ENCODE measurements at places on chromosomes 7 and 10.

DNA sequence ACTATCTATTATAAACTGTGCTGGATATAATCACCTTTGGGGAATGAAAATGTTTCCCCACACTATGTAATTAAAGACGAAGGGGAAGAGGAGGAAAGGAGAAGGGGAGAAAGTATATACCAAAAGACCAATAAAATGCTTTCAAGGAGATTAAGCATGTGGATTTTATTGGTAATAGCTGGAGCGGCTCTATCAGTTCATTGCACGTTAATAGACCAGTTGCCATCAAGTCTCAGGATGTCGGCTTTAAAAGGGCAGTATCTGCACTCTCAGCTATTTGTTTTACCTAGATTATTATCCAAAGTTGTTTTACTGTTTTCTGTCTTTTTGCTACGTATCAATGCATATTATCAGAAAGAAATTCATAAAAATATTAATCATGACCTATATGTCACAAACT, 9.0 kb downstream of the ETV1 start:
- no peak for DNase-seq

GRCh38 chr10:43252166-43252782, 14.6 kb downstream of the RASGEF1A start:
- DNase-seq: no peak

- DNase-seq: peak; percentile 78
Observed at GRCh38 chr10:23693501-23693901, 254.6 kb downstream of the OTUD1 start.

DNA sequence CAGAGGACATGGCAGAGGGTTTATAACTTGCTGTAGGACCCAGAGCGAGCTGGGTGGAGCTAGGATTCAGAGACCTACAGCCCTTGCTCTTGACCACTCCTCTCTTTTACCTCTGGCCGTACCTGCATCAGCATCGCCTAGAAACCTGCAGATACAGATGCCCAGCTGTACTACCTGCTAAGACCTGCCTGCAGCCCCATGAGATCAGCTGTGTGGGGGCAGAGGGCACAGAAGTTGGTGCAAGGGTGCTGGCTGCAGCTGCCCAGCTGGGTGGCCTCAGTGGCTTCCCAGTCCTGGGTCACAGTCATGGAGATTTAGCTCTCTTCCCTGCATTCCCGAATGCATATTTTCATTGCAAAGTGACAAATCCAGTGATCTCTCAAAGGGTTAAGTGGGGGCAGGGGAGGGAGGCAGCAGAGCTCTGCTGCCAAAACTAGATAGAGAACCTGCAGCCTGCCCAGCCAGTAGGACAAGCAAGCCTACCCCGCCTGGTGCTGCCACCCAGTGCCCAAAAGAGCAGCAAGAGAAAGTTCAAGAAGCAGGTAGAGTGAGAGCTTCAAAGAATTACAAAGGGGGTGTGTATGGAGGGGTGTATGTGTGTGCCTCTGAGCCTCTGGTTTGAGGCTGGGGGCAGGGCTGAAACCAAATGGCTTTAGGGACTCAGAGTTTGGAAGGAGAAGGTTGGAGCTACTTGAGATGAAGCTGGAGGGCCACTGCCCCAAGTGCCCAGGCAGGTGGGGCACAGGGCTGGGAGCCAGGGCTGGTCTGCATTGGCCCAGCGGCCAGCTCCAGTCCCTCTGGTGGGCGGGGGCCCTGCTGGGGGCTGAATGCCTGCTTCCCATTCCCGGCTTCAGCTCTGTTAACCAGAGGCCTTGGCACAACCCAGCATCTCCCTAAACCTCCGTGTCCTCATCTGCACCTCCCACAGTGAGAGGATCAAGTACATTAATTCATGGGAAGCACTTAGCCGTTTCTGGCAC, 6.9 kb downstream of the FAM241B start:
- DNase-seq: peak; percentile 55

- no peak for DNase-seq
Observed at GRCh38 chr10:51170518-51171245, 96.4 kb downstream of the PRKG1 start.

- no peak for DNase-seq
Observed at GRCh38 chr7:98913612-98914011, 35.3 kb downstream of the TRRAP start.

- peak; percentile 54 for DNase-seq
Observed at GRCh38 chr7:135862586-135863340, 114.2 kb upstream of the FAM180A start.

DNA sequence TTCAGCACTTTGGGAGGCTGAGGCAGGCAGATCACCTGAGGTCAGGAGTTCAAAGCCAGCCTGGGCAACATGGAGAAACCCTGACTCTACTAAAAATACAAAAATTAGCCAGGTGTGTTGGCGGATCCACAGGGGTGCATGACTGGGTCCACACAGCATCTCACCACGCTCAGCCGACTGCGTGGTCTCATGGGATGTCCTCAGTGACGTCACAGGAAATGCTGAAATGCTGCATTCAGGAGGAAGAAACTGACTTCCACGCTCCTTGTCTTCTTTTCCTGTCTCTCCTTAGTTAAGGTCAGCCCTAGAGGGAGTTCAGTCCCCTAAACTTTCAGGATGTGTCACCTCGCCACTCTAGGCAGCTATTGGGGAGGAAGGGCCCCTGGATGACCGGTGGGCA, 42.9 kb downstream of the XRCC2 start:
- no peak for DNase-seq

GRCh38 chr10:125076891-125077541, 83.3 kb downstream of the CTBP2 start:
- no peak for DNase-seq

DNA sequence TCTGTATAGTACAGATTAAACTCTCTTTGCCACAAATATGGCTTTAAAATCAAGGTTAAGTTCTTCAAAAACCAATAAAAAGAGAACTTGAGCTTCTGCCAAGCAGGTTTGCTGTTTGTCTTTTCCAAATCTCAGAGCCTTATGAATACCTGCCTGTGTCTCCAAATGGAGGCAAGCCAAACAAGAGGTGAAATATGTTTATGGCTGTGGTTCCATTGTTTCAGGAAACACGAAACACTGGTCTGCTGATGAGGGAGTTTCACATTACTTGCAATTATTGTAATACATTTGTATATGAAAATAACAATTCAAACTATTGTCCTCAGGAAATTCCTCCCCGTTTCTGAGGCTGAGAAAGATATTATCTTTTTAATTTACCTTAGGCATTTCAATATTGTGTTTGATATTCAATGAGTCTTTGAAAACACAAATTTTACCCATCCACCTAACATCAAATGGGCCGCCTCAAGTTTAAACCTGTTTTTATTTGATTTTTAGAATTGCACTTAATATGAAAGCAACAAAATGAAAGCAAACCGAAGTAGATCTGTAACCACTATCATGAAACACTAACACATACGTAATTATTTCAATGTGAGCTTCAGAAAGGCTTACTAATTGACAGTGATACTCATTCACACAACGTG, 359.3 kb downstream of the HGF start:
- DNase-seq: no peak

GRCh38 chr10:17213646-17214349, 12.3 kb upstream of the TRDMT1 start:
- DNase-seq: no peak

DNA sequence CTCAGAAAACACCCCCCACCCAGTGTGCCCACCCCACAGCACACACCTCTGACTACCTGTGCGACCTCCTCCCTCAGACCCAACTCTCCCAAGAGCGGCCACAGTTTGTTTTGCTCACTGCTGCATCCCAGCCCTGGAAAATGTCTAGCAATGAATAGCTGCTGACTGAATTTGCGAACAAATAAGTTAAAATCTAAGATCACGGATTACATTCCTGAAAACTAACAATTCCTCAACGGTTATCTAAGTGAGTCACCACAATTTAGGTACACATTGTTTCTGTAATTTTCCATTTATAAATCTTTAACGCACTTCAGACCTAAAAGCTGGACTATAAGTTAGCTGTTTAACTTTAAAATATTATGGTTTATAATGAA, 235.2 kb downstream of the ZMYND11 start:
- DNase-seq: no peak

GRCh38 chr10:124724279-124725027, 19.7 kb downstream of the FAM53B start:
- DNase-seq: no peak

DNA sequence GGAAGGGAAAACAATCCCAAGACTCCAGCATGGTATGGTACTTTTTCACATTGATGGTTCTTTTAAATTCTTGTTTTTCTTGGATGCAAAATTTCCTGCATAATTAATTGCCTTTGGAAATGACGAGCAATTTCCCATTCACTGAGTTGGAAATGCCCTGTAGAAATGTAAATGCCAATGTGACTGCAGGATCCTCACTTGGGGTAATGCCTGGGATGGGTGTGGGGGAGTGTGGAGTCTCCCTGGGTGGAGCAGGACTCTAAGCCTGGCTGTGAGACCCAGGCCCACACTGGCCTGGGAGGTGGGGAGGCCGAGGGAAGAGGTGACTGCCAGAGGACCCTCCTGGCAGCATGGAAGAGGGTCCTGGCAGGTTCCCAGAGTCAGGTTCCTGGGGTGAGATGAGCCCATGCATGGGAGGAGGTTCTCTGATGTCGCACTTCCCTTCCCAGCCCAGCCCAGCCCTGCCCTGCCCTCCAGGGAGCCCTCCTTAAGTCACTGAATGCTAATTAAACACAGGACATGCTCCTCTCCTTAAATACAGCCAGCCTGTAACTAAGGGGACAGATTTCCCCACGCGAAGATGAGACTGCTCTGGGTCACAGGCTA, 157.9 kb downstream of the GFRA1 start:
- no peak for DNase-seq

DNA sequence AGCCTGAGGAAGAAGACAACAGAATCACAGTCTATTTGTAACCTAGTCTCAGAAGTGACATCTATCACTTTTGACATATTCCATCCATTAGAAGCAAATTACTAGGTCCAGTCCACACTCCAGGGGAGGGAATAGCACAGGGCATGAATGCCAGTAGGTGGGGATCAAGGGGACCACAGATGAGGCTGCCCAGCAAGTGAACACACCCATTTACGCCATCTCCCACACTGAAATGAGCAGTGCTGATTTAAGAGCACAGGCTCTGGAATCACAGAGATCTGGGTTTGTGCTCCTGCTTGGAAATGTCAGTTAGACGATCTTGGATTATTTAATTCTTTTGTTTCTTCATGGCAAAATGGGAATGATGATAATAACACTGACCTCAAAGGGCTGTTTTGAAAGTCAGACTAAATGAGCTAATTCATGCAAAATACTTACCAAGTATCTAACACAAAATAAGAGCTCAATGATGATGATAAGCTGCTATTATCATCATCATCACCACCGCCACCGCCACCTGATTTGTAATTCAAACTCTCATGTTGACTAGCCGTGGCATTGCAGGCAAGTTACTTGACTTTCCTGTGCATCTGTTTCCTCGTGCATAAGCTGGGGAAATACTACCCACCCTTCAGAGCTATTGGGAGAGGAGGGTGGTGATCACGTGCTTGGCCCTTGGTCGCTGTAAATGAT, 138.9 kb upstream of the KLF14 start:
- DNase-seq: no peak

DNA sequence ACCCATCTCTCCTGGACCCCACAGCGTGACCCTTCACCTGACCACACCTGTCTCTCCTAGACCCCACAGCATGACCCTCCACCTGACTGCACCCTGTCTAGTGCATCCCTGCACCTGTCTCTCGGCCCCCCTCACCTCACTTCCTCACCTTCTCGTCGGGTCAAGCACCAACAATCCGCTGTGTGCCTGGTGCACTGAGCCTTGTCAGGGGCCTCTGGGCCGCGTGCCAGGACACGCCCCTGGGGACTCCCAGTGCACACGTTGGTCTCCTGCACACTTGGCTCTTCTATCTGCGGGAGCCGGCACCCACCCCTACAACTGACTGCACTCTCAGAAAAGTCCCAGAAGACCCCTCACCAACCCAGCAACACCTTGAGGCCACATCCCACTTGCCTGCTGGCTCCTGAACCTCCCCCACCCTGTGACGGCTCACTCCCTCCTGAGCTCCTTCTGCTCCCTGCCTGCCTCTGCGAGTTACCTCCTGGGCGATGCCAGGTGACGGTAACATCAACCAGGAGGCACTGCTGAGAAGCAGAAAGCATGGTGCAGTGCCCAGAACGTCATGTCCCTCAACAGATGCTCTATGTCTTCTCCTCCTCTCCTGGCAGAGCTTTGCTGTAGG, 147.6 kb downstream of the DIP2C start:
- no peak for DNase-seq

DNA sequence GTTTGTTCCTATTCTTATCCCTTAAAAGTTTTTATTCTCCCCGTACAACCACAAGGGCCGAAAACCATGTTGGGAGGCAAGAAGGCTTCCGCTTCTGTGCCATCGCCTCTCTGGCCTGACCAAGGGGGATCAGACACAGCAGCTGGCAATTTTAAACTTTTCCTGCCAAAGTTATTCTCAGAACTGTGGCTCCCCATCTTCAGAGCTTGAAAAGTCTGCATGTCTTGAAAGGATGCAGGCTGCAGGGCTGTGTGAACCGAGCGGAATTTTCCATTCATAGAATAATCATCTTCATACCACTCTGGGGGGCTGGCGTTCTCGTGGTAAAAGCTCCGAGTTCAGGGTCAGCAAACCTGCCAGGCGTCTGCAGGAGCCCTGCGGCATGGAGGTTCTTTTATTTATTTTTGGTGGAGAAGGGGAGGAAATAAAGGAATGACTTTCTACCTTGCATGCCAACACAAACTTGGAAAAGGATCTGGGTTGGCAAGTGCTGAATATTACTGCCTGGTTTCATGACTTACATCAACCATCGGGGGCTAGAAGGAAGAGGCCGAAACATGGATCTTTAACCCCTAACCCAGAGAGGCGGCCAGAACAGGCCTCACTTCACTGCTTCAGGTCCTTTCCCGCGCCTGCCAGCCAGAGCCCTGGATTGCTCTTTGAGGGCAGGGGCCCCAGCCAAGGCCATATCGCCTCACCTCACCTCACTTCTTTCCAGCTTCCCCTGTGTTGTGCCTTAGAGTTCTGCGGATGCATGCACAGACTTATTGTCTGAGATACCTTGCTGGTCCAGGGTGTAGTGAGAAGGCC, 3.0 kb upstream of the NANOS1 start:
- no peak for DNase-seq

DNA sequence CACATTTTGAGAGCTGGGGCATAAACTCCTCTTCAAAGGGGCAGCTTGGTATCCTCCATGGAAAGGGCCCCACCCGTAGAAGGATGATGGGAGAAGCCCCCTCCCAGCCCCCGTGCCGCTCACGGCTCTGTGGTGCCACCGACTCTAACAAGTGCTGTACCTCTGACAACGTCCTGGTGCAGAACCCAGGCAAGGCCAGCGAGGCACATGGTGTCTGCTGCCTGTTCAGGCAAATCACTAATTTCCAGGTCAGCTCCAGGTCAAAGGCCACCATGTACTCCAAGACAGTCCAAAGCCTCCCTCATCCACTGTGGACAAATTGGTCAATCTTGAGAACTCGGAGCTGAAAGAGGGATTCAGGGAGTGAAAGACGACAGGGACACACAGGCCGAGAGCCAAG, 11.4 kb upstream of the CNPY1 start:
- no peak for DNase-seq
